NCI-H2171 treated with DMSO at 0.1 percent for 48 hours (cell line): ENCODE measurements at places on chromosomes 1 and 21.

DNA sequence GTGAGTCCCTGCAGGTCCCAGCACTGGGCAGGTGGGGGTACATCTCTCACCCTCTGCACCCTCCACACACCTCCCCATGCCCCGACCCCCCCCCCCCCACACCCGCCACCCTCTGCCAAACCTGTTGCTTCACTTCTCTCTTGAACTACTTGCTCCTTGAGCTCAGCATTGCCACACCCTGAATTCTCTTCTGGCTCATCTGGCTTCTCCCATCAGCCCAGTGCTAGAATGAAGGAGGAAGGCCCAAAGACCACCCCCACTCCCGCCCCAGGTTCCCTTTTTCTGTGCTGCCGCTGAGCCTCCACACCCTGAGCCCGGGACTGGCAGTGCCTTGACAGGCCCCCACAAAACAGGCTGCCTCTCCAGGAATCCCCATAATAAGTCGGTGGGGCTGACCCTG is 6.4 kb upstream of the TNNI1 start:
- DNase-seq, result no peak

GRCh38 chr1:32014199-32014947 is 705 bp downstream of the KHDRBS1 start:
- DNase-seq, result peak; percentile 20

DNA sequence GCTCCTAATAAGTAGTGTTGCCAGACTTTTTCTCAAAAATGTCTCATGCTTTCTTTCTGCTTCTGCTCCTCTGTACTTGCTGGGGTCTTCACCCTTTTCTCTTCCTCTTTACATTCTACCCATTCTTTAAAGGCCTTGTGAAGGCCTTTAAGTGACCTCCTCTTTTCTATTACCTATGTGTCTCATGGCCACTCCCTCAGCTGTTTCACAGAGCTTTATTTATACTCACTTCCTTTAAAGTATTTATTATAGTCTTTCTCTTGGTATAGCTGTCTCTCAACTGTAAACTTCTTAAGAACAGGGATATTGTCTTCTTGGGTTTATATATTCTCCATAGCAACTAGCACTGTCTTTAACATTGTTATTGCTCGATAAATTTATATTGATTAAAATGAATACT is 792 bp downstream of the GOLPH3L start:
- DNase-seq, result no peak

DNA sequence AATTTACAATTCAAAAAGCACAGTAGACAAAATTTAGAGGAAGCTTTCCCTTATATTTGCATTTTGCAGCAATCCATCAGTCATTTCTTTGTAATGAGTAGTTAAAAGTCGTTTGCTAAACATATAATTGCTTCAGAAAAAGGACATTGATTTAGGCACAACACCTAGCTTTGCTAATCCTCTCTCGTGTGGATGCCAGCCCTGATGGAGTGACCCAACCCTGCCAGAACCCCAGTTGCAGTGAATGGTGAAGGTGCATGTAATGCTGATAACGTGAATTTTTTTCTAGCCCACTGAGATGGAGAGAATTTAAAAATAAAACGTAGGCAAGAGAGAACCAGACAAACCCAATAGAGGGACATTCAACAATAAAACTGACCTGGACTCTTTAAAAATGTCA is 263.4 kb downstream of the GRIK1 start:
- no peak for DNase-seq

DNA sequence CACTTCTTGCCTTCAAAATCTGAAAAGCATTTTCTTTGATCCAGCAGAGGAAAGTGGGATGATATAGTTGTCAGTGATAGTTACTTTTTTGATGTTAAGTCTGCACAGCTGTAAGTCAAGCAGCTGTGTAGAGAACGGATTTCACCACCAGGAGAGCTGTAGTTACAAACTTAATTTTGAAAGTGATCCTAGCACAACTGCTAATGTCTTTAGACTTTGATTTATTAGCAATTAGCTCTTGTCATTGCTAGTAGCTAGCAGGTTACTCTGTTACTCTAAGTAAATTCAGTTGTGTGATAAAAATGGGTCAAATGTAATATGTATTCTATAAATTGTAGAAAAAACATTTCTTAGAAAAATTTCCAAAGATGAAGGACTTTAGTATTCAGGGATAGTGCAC is 46.0 kb downstream of the ALG6 start:
- no peak for DNase-seq

- DNase-seq, result no peak
Measured at GRCh38 chr1:184503221-184503749, 116.5 kb downstream of the C1orf21 start.

- no peak for DNase-seq
Measured at GRCh38 chr1:181123173-181123572, 34.7 kb downstream of the IER5 start.

DNA sequence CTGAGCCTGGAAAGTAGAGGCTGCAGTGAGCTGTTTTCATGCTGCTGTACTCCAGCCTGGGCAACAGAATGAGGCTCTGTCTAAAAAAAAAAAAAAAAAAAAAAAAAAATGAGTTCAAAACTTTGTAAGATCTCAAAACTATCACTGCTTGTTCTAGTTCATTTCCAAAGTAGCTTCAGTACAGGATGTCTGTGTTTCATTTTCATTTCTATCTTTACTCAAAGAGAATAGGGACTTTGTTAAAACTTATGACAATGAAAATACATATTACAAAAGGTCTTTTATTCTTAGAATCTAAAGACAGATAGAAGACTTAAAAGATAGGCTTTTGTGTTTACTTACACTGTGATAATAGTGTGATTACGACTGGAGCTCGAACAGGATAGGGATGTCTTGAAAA is 709.7 kb downstream of the ADGRL2 start:
- DNase-seq, result no peak

DNA sequence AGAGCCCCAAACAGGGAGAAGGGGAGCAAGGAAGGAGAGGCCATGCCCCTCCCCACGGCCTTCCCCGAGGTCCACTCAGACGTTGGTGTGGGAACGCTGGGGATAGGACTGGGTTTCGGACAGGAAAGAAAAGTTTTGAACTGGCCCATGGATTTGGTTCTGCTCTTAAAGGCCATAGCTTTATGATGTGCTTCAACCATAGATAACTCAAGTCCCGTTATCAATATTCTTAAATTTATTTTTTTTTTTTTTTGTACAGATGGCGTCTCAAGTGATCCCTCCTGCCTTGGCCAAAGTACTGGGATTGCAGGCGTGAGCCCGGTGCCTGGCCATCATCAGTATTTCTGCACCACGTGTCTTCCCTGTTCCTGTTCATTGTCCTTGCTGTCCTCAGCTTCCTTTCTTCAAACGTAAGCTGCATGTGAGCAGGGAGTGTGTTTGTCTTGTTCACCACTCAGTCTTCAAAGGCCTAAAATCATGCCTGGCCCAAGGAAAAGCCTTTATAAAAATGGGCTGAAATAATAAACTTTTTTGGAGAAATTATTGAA is 820 bp upstream of the KRTAP10-1 start:
- DNase-seq, result no peak
